ENCODE measurements at places on chromosomes 5 and 9.
A peak's percentile ranks its signal among the peaks of the same experiment; 100 is the strongest.

DNA sequence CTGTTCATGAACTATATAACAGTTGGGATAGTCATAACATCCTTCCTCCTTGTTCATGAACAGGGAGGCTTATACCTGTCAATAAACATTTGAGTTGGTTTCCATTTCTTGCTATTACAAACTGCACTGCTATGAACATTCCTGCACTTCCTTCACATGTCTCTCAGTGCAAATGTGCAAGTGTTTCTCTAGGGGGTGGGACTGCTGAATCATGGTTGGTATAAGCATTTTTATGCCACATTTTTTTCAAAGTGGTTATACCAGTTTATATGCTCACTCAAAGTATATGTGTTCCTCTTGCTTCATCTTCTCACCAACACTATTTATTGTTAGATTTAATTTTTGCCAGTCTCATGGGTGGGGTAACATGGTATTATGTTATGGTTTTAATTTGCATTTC is 25.8 kb upstream of the TPD52L3 start:
- DNase-seq: peak; percentile 4

GRCh38 chr5:132055808-132056609 is 4.4 kb upstream of the IL3 start:
- DNase-seq: no peak

GRCh38 chr5:97891971-97892370 is 708.9 kb upstream of the RIOK2 start:
- no peak for DNase-seq

DNA sequence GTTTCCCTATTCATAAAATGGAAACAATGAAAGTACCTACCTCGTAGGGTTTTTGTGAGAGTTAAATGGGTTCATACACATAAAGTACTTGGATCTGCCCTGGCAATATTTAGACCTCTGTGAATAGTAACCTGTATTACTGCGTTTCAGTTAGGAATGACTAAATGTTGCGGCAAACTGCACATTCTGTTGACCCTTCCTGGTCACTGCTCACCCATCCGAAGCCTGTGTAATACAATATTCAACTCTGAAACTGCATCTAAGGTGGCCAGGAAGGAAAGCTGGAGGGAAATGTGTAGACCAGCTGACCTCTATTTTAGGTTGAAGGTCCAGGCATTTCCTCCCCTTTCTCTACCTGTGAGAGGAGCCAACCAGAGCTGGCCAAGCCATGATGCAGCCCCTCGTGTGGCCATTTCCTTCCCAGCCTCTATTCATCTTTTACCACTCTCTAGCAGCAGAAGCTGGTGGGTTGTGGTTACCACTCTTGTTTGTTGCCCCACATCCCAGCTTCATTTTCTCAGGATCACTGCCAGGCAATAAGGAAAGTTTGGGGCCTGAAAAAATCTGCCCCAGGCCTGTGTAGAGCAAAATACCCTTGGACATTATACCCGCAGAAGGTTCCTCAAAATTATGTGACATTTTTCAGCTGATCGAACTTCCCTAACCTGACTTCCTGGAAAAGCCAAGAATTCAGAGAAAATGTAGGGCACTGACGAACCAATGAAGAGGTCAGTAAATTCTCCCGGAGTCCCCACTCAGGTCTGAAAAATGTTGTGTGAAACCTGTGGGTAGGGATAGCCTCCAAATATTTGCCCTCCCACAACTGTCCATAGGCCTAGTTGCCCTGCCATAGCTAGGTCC is 20.5 kb upstream of the PDCD1LG2 start:
- no peak for DNase-seq

DNA sequence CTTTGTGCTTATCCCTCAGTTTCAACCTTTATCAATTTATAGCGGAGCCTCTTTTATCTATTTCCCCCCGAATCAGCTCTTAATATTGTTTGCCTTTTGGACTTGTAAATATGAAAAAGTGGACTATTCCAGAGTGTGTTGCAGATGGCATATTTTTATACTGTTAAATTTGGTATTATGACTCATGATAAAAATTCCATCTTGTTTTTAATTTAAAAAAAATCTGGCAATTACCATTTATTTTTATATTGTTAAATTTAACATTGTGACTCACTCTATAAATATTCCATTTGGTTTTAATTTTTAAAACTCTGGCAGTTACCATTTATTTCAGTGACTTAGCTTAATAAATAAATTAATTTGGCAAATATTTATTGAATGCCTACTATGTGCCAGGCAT is 37.5 kb downstream of the RBM27 start:
- DNase-seq: peak; percentile 21

GRCh38 chr5:126849101-126849678 is 72.3 kb downstream of the LMNB1 start:
- peak; percentile 41 for DNase-seq

DNA sequence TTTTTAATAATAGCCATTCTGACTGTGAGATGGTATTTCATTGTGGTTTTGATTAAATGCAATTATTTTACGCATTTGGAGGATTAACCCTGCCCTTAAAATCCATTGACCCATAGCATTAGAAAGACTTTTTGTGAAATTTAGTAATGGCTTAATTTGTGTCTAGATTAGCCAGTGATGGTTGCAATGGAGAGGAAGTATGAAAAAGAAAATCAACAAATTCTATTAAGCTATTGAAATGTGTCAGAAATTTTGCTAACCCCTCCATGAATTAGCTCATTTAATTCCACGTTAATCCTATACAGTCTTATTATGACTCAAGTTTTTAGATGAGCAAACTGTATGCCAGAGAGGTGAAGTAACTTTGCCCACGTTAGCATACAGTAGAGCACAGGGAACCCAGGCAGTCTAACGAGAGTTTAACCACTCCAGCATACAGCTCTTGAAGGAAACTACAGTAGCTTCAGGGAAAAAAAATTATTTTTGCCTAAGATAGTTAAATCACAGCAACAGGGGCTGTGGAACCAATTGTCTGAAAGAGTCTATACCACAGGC is 158.2 kb upstream of the PPP2R2B start:
- DNase-seq: no peak

GRCh38 chr9:72427801-72428200 is 62.8 kb upstream of the ZFAND5 start:
- DNase-seq: no peak

- no peak for DNase-seq
Observed at GRCh38 chr5:36666986-36667385, 60.6 kb downstream of the SLC1A3 start.

DNA sequence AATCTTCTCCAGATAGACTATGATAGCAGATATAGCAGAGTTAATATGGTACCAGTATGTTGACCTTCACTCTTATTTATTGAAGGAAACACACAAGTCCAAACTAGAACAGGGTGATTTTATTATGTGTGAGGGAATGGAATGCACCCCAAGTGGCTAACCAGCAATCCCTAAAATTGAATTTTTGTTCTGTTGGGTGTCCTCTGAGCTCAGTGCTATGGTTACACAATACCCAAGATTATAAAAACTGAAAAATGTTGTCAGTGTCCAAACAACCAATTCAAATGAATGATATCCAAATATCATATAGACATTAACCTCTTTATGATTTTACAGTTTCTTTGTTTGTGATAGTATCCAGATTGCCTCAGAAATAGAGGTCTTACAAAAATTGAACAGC is 60.9 kb downstream of the NNT start:
- no peak for DNase-seq

DNA sequence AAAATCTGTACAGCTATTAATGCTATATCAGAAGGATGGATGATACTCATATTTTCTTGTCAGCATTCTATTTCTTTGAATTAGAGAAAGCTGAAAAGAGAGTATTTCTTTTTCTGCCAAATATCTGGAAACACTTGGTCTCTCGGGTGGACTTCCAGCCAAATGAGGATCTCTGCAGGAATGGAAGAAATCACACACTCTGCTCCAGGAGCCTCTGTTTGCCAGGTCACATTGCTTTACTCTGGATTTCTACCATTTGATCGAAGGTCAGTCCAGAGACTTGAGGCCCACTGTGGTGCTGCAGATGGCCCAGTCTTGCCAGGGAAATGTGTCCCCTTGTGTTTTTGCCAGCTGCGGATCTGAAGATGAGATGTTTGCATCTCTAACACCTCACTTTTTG is 154.1 kb downstream of the PCSK1 start:
- DNase-seq: no peak

Measured in IMR-90 (cell line).